ENCODE measurements at places on chromosomes 16 and 17.

GRCh38 chr16:29645694-29646187 lies 17.3 kb upstream of the SPN start:
- H3K27ac ChIP-seq: peak overlapping the region; percentile 82
- H3K27me3 ChIP-seq: no peaks in the 10 kb centered on the region
- H3K36me3 ChIP-seq: no peaks in the 10 kb centered on the region
- DNase-seq: peak; percentile 68

DNA sequence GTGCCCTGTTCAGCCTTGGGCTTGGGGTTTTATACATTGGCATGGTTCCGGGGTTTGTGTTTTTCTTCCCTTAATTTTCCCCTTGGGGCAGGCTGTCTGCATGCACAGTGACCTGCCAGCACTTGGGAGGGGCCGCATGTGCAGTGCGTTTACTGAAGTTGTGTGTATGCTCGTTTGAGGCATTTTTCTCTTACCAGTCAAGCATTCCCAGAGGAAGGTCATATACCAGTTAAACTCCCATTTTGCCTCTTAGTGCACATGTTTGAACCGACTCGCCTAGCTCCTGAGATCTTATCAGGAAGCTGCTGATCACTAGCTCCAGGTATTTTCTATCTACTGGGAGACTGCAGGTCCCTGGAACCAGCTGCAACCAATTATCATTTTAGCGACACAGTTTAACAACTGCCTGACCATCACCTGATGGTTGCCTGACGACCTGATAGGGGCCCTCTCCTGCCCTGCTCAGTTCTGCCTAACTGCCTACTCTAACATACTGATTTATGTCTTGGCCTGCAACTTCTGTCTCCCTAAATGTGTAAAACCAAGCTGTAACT lies 51.4 kb downstream of the MFSD11 start:
- DNase-seq: no peak
- no peaks in the 10 kb centered on the region for H3K27me3 ChIP-seq
- peaks cover 10% of the 10 kb centered on the region for H3K4me1 ChIP-seq
- no peak overlapping the region for H3K27ac ChIP-seq

DNA sequence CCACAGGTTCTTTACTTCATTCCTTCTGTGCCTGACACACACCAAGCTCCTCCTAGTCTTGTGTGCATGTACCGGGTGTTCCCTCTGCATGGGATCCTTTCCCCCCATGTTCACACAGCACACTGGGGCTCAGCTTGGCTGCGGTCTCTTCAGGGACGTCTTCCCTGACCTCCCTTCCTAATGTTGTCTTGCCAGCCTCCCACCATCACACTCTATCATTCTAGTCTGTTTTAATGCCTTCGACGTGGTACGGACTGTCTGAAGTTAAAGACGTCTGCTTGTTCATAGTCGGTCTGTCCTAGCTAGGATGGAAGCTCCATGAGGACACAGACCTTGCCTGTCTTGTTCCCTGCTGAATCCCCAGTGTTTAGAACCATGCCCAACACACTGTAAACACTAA lies 60.1 kb downstream of the USP31 start:
- no peak overlapping the region for H3K27ac ChIP-seq
- no peaks in the 10 kb centered on the region for H3K36me3 ChIP-seq
- DNase-seq: no peak
- H3K4me1 ChIP-seq: no peaks in the 10 kb centered on the region
- H3K27me3 ChIP-seq: no peaks in the 10 kb centered on the region

DNA sequence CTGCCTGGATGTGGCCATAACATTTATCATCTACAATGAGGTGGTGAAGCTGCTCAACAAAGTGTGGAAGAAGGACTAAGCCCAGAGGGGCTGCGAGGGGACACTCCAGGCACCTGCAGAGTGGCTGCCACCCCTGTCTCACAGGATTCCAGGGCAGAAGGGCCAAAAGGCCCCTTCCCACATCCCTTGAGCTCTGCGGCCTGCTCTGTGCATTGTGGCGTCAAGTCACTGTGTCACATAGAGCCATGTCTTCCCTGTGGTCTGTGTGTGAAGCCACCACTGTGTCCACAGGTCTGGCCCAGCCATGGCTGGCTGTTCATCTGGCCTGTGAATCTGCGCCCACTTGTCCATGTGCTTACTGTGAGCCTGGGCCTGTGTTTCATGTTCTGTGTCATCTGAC lies 1714.6 kb downstream of the TP53TG3F start:
- no peaks in the 10 kb centered on the region for H3K36me3 ChIP-seq
- DNase-seq: no peak
- no peaks in the 10 kb centered on the region for H3K4me1 ChIP-seq
- no peak overlapping the region for H3K4me3 ChIP-seq

- no peak overlapping the region for H3K27ac ChIP-seq
- H3K36me3 ChIP-seq: no peaks in the 10 kb centered on the region
- no peaks in the 10 kb centered on the region for H3K4me1 ChIP-seq
- no peak for DNase-seq
Observed at GRCh38 chr16:19857593-19858339, 26.9 kb downstream of the GPRC5B start.

- no peaks in the 10 kb centered on the region for H3K36me3 ChIP-seq
- H3K27ac ChIP-seq: no peak overlapping the region
- H3K4me3 ChIP-seq: no peak overlapping the region
- H3K27me3 ChIP-seq: no peaks in the 10 kb centered on the region
- H3K4me1 ChIP-seq: no peaks in the 10 kb centered on the region
- DNase-seq: no peak
Observed at GRCh38 chr17:32854832-32855389, 22.0 kb downstream of the MYO1D start.

DNA sequence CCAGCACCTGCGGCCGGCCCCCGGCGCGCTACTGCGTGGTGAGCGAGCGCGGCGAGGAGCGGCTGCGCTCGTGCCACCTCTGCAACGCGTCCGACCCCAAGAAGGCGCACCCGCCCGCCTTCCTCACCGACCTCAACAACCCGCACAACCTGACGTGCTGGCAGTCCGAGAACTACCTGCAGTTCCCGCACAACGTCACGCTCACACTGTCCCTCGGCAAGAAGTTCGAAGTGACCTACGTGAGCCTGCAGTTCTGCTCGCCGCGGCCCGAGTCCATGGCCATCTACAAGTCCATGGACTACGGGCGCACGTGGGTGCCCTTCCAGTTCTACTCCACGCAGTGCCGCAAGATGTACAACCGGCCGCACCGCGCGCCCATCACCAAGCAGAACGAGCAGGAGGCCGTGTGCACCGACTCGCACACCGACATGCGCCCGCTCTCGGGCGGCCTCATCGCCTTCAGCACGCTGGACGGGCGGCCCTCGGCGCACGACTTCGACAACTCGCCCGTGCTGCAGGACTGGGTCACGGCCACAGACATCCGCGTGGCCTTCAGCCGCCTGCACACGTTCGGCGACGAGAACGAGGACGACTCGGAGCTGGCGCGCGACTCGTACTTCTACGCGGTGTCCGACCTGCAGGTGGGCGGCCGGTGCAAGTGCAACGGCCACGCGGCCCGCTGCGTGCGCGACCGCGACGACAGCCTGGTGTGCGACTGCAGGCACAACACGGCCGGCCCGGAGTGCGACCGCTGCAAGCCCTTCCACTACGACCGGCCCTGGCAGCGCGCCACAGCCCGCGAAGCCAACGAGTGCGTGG lies 1.5 kb downstream of the NTN1 start:
- no peaks in the 10 kb centered on the region for H3K36me3 ChIP-seq
- H3K4me1 ChIP-seq: peaks cover 27% of the 10 kb centered on the region
- H3K27ac ChIP-seq: no peak overlapping the region
- DNase-seq: peak; percentile 63
- peak overlapping the region; percentile 1 for H3K4me3 ChIP-seq
- peaks cover 1% of the 10 kb centered on the region for H3K27me3 ChIP-seq

GRCh38 chr16:54077050-54077821 lies 209.4 kb downstream of the IRX3 start:
- H3K4me3 ChIP-seq: no peak overlapping the region
- H3K27me3 ChIP-seq: no peaks in the 10 kb centered on the region
- no peak overlapping the region for H3K27ac ChIP-seq
- H3K36me3 ChIP-seq: no peaks in the 10 kb centered on the region
- no peak for DNase-seq

DNA sequence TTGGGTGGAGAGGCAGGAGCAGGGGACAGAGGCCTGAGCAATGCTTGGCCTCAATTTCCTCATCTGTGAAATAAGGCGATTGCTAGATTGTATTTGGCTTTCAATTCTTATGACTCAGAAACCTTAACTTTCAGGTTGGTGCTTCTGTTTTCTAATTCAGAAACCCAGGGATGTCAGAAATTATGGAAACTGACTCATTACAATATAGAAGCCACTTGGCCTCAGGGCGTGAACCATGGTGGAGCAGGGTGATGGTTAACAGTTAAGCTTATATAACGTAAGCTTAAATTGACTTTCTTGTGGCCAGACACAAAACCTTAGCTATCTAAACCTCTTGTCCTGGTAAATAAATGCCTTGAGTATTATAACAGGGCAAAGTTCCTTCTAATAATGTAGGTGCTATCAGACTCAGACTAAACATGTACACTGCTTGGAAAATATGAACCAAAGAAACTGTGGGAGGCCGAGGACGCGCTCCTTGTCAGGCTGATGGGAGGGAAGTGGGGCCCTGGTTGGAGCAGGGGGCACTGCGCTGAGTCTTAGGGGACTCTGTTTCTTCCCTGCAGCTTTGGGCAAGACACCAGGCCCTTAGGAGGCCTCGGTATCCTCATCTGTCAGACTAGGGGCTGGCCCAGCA lies 17.1 kb upstream of the SREBF1 start:
- H3K4me1 ChIP-seq: peaks cover 24% of the 10 kb centered on the region
- H3K27ac ChIP-seq: no peak overlapping the region
- DNase-seq: no peak
- no peak overlapping the region for H3K4me3 ChIP-seq
- H3K27me3 ChIP-seq: no peaks in the 10 kb centered on the region

DNA sequence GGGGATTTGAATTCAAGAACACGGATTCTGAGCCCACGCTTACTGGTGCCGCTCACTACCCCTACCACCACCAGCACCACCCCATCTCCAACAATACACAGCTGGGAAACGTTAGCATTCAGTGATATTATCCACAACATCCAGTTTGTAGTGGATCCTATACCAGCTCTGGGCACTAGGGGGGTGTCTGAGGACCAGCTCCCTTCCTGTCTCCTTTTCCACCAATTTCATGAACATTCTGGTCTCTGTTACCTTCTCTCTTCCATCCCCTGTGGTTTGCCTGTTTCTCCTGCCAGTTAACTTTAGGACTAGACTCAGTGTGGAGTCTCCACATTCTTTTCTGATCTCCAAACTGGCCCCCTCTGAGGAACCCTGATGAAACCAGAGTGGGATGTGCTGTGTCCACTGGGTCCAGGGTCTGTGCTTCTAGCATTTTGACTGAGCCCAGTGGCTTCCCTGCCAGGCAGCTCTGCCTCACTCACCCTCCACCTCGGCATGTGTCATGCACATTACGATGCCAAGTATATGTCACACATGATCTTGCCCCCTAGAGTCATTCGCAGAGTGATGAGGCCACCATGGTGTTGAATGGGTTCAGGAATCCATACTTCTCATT lies 187.0 kb upstream of the CDH13 start:
- H3K27ac ChIP-seq: no peak overlapping the region
- H3K4me1 ChIP-seq: no peaks in the 10 kb centered on the region
- no peaks in the 10 kb centered on the region for H3K36me3 ChIP-seq
- no peak for DNase-seq
- no peak overlapping the region for H3K4me3 ChIP-seq
- no peaks in the 10 kb centered on the region for H3K27me3 ChIP-seq

DNA sequence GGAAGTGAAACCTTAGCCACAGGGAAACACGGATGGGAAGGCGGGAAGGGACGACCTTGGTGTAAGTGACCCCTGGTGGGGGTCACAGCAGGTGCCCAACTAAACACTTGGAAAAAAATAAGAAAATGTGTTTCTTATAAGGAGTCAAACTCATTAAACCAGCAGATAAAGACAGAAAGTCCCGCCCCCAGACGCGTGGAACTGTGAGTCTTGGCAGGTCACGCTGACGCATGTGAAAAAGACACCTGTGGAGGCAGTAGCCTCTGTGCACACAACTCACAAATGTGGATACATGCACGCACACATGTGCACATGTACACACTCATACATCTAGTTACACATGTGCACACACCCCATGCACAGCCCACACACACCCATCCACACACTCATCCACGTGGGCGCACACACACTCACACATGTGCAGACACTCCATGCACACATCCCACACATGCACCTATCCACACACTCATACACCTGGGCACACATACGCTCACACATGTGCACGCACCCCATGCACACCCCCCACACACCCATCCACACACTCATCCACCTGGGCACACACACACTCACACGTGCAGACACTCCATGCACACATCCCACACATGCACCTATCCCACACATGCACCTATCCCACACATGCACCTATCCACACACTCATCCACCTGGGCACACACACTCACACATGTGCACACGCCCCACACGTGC lies 432.4 kb downstream of the SOX9 start:
- no peak overlapping the region for H3K4me3 ChIP-seq
- no peaks in the 10 kb centered on the region for H3K27me3 ChIP-seq
- no peak overlapping the region for H3K27ac ChIP-seq
- H3K4me1 ChIP-seq: no peaks in the 10 kb centered on the region
- DNase-seq: no peak
- H3K36me3 ChIP-seq: no peaks in the 10 kb centered on the region

DNA sequence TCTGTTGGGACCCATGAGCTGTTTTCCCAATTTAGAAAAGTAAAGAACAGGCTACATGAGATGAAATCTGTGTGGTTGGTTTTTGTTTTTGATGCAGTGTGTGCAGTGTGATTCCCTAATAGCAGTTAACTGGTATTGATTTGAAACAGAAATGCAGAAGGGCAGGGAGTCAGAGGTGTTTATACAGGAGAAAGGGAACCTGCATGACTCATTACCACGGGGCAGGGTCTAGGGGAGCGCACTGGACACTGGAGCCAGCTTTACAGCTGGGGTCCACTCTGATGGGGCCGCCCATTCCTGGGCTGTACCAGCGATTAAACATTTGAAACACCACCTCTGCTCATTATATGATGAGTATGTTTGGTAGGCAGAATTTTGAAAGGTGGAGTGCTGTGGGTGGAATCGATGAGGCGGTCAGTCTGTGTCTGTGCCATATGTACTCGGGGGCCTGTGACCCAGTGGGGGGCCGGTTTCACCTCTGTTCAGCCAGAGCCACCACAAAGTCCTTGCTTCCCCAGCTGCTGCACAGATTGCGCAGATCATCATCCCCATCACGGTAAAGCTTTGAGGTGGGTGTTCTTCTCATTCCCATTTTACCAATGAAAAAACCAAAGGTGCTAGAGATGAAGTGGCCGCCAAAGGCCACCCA lies 142.5 kb downstream of the CMIP start:
- H3K27ac ChIP-seq: no peak overlapping the region
- H3K36me3 ChIP-seq: no peaks in the 10 kb centered on the region
- H3K4me1 ChIP-seq: no peaks in the 10 kb centered on the region
- no peak overlapping the region for H3K4me3 ChIP-seq

- H3K4me3 ChIP-seq: no peak overlapping the region
- H3K27me3 ChIP-seq: no peaks in the 10 kb centered on the region
- H3K36me3 ChIP-seq: no peaks in the 10 kb centered on the region
- no peaks in the 10 kb centered on the region for H3K4me1 ChIP-seq
- no peak for DNase-seq
Observed at GRCh38 chr16:62899737-62900136, 863.5 kb upstream of the CDH8 start.

GRCh38 chr17:57068222-57068658 lies 16.8 kb upstream of the AKAP1 start:
- no peak overlapping the region for H3K27ac ChIP-seq
- DNase-seq: no peak
- H3K36me3 ChIP-seq: no peaks in the 10 kb centered on the region

- no peak overlapping the region for H3K27ac ChIP-seq
- no peak overlapping the region for H3K4me3 ChIP-seq
- no peaks in the 10 kb centered on the region for H3K4me1 ChIP-seq
- DNase-seq: no peak
- no peaks in the 10 kb centered on the region for H3K36me3 ChIP-seq
- H3K27me3 ChIP-seq: peaks cover 6% of the 10 kb centered on the region
Observed at GRCh38 chr16:86026916-86027315, 128.0 kb downstream of the IRF8 start.

All from B cell (primary cell).